ENCODE measurements at places on chromosomes 7 and 10.

DNA sequence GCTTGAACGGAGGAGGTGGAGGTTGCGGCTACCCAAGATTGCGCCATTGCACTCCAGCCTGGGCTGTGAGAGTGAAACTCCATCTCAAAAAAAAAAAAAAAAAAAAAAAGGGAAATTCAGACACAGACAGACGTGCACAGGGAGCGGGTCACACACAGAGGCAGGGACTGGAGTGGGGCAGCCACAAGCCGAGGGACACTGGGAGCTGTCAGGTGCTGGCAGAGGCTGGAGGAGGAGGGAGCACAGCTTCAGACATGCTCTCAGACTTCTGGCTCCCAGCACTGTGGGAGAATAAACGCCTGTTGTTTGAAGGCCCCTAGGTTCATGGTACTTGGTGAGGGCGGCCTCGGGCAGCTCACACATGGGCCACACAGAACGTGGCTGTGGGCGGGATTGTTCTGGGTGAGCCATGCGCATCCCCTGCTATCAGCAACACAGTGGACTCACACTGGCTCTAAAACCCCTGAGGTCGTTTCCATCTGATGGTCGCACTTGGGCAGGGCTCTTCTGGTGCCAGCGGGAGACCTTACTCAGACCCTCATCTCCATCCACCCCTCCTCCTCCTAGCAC is 375.9 kb downstream of the DNAJB6 start:
- no peak for DNase-seq

- no peak for DNase-seq
These were observed at the start of gene ITIH5 for GRCh38 chr10:7666253-7667023. Gene ITIH5, minus strand, starts transcription at chr10:7666966. Its CDS starts 74 bp downstream, at chr10:7666892.

DNA sequence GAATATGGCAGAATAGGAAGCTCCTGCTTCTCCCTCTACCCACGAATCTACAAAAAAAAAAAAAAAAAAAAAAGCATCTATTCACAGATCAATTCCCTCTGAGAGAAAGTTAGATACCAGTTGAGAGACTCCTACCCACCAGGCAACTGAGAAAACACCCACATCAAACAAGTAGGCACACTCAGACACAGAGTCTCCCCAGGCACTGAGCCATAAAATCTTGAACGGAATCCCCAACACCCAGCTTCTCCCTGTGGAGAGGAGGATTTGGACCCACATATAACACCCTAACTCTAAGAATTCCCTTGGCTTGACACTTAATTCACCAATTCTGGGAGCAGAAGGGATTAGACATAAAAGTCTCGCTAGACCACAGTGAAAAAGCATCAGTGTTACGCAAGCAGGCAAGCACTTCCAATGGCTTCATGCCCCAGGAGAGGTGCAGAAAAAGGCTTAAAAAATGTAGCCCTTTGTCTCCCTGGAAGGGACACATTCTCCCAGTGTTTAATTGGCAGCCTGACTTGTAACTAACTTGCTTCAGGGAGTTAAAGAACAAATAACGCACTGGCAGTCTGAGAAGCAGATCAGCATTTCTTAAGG is 192.2 kb downstream of the ELAPOR2 start:
- no peak for DNase-seq

DNA sequence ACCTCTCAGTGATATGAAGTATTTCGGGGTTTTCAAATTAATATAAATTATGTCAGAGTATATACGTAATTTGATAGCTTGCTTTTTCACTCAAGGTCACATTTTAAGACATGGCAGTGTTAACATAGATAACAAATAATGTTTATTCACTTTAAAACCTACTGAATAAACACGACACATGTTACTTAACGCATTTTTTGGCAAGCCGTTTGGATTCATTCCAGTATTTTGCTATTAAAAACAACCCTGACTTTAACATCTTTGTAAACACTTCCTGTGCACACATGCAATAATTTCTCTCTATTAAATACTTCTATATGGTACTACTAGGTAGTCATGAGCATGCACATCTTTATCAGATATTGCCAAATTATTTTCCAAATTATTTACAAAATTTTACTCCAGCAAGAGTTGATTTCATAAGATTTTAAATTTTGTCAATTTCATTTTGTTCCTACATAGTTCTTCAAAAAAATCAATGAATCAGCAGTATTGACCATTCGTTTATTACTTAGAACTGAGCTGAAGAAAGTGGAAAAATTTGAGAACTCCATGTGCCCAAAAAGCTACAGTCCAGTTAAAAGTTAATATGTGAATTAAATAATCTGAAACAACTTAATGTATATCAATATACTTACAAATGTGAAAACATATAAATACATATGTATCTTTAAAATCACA is 26.8 kb upstream of the THSD7A start:
- DNase-seq: peak; percentile 17

- no peak for DNase-seq
These were observed 410.9 kb downstream of the TCERG1L start for GRCh38 chr10:130900441-130901160.

DNA sequence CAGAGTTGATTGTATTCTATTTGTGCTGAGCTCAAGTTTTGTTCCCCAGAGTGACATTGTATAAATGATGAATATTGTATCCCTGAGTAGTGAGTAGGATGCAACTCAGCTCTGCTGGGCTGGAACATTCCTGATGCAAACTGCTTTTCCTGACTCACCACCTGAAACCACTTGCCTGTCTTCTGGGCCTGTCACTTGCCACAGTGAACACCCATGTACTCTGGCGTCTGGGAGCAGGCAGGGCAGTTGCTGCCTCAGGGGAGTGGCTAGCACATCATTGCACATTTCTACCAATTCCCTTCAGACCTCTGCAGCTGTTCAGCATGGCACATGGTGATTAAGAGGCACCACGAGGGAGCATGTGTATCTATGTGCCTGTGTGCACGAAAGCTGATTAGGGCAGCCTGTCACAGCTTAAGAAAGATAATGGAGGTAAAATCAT is 157.3 kb downstream of the SND1 start:
- DNase-seq: no peak

GRCh38 chr10:10110844-10111490 is 906.7 kb upstream of the CELF2 start:
- DNase-seq: no peak

- DNase-seq: no peak
These were observed 3.8 kb downstream of the PRAP1 start for GRCh38 chr10:133350950-133351329.

GRCh38 chr7:106871793-106872571 is 6.9 kb downstream of the PIK3CG start:
- no peak for DNase-seq

DNA sequence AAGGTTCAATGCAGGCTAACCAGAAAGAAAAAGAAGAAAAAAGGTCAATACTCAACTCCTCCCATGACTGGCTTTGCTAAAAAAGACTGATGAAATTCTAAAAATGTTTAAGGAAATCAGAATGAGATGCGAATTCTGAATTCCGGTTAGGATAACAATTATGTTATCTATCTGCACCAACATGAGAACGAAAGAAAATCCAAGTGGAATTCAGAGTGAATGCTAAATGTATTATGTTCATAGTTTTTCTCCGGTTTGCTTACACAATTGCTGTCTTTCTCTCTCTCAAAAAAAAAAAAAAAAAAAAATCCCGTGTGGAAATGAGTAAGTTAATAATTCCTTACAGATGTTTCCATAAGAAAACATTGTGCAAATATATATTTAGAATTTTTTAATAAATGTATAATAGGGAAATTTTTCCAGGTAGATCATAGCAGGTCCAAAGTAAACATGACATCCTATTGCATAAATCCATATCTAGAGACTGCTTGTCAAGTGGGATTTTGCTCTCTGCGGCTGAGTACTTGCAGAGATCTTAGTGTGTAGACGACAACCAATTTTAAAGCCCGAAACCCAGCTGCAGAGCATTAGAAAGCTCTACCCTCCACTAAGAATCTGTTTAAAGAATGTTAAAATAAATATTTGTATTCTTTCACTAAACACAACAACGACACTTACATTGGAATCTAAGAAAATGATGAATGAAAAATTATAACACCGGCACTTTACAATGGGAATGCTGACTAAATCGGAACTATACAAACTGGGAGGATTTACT is 104.0 kb downstream of the JAZF1 start:
- no peak for DNase-seq

- DNase-seq: no peak
These were observed 246.7 kb downstream of the FGFR2 start for GRCh38 chr10:121351540-121351939.

GRCh38 chr10:13631594-13631993 is 44.8 kb downstream of the PRPF18 start:
- no peak for DNase-seq

DNA sequence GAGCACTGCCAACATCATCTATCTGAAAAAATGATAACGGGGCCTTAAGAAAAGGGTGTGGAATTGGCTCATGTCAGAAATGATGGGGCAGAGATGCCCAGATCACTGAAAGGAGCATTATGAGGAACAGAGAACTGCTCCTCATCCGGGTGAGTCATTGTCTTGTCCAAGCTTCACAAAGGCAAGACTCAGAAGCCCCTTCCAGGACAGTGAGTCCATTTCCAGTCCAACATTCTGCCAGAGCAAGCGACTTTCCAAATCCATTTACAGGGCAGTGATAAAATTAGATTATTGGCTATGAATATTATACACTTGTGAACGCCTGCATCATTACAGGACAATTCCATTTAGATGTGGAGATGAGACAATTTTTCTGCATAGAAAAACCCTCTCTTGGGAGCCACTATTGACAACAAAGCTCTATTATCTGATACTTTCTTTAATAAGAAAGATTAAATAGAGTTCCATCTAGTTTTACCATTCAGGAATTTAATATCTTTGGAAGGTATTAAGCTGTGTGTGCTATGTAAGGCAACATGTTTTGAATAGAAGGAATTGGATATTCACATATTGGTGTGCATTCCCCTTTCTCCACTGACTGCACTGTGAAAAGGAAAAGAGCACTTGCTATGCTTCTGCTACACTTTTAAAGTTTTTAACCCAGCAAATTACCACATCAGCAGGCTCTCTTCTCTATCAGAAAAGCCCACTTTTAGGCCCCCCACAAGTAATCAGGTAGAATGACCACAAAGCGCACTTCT is 159.6 kb downstream of the NRP1 start:
- no peak for DNase-seq

- no peak for DNase-seq
These were observed 142.9 kb upstream of the AKR1E2 start for GRCh38 chr10:4683137-4683536.

- no peak for DNase-seq
These were observed 288.0 kb downstream of the FGFR2 start for GRCh38 chr10:121310151-121310711.

DNA sequence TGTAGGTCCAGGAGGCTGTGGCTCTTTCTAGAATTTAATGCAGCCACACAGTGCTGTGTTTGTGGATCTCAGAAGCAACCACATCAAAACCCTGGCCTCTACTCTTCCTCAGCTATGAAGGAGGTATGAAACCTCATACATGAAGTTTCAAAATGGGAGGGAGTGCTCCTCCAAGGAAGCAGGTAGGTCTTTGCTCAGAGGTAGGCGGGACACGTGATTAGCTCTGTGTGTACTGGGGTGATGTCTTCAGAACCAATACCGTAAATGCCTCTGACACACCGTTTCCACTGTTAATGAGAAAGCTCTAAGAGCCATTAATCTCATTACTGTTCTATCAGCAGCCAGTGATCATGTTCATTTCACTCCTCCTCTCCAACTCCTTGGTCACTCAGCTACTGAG is 126.1 kb downstream of the PLXNA4 start:
- no peak for DNase-seq

- no peak for DNase-seq
These were observed 72.2 kb downstream of the RSU1 start for GRCh38 chr10:16745061-16745460.

GRCh38 chr10:50625649-50626132 is 1.9 kb upstream of the SGMS1 start:
- DNase-seq: no peak

- no peak for DNase-seq
These were observed 27.8 kb downstream of the COA1 start for GRCh38 chr7:43701500-43701854.

DNA sequence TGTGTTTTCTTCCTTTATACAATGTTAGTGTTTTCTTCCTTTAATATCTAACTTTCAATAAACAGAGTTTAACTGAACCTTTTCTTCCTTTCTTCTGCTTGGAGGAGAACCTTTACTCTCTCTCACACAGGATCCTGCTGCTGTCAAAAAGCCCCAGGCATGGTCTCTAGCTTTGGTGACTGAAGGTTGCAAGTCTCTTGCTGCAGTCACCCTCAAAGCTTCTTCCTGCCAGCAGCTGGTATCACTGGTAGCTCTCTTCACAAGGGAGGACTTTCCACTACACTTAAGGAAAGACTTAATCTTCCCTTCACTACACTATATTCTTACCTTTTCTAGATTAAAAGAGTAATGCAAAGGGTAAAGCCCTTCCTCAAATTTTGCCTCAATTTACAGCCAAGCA is 153.4 kb downstream of the SGMS1 start:
- DNase-seq: no peak

DNA sequence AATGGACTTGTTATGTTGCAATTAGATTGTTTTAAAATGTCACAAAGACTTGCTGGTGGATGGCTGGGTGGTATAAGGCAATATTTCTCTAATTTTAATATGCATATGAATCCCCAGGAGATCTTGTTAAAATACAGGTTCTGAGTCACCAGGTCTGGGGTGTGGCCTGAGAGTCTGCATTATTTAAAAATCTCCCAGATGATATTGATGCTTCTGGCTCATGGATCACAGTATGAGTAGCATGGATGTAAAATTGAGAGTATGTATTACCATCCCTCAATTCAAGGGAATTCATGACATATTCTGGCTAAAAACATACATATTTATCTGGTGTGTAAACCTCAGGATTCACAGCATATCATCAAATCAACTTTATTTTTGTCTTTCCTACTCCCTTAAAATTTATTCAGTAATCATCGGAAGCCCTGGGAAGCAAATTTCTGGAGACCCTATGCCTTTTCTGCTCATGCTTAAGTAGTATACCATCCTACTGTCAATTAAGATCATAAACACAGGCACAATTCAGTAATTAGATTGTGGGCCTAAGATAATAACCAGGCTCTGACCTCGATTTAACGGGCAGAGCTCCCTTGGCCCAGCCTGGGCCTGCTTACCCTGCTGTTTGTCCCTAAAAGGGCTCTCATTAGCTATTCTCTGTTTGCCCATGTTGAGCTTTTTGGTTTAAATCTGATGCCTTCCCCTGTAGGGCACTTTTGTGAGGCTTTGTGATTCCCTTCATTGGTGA is 29.6 kb upstream of the ICA1 start:
- peak; percentile 32 for DNase-seq

- no peak for DNase-seq
These were observed 408.7 kb downstream of the REEP3 start for GRCh38 chr10:63929831-63930467.

DNA sequence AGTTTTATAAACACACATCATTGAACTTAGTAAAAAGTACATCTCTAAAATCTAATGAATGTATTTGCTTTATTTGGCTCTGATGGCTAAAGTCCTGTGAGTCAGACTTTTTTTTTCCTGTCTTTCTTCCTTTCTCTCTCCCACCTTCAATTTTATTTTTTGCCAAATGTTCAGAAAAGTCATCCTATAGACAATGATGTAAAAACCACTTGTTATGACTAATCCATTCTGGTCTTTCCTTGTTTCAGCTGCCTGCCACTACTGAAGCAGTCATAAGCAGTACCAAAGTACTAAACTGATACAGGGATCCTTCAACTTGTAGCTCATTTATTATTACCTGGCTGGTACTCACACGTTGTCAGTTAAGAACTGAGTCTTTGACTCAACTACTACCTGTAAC is 23.9 kb downstream of the HECTD2 start:
- no peak for DNase-seq
